ENCODE measurements at places on chromosomes 4 and X.
A peak's percentile ranks its signal among the peaks of the same experiment; 100 is the strongest.

- DNase-seq = no peak
These were observed 27.9 kb downstream of the PPARGC1A start for GRCh38 chr4:23861897-23862296.

DNA sequence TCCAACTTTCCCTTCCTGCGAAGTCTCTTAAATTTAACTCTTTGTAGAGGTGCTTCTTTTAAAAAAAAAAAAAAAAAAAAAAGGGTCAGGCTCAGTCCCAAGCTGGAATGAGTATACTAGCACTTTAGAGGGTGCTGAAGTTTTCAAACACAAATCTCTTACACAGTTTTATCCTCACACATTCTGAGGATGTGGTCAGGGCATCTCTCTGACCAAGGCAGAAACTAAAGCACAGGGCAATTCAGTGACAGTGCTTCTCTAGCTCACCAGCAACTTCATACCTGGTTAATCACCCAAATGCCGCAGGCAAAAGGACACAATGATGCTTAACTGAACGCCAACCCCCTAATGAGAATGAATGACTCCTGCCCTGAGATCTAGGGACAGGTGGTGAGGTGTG is 9.8 kb upstream of the PGM2 start:
- no peak for DNase-seq

GRCh38 chrX:85107407-85107806 is 103.7 kb downstream of the APOOL start:
- DNase-seq = no peak

DNA sequence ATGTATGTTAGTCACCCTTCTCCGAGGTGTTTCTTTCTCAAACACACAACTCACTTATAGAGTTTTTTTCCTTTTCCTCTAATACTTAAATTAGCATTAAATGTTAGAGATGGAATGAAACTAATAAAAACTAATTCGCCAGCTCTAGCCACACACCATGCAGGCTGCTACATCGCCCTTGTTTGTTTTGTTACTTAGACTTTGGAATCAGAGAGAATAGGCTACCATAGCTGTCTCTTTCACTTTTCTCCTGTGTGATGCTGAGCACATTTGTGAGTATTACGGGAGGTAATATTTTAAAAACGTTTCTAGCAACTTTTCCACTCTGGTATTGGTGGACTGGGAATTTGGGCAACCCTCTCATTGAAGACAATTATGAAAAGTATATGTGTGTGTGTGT is 43.5 kb downstream of the ESX1 start:
- no peak for DNase-seq

- peak; percentile 3 for DNase-seq
These were observed 455.4 kb upstream of the ADGRL3 start for GRCh38 chr4:60744767-60745166.

GRCh38 chr4:165440415-165441158 is 61.8 kb downstream of the CPE start:
- DNase-seq = peak; percentile 72

DNA sequence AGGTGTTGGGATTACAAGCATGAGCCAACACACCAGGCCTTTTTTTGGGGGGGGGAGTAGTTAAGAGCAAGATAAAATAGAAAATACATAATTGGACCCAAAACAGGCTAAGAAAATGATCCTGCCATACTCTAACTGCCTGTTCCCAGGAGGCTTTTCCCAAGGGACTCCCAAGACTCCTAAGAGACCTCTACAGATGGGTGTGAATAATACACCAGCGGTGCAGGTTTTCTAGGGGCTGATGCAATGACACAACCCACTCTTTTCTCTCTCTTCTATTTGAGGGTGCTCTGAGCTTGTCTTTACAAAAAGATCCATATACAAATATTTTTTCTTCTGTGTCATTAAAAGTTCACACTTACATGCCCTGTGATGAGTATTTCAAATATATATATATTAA is 116.9 kb downstream of the RASL11B start:
- DNase-seq = peak; percentile 66

- peak; percentile 17 for DNase-seq
These were observed 99.7 kb downstream of the MMRN1 start for GRCh38 chr4:89994176-89994873.

GRCh38 chr4:74946196-74946595 is 13.3 kb downstream of the PARM1 start:
- no peak for DNase-seq

- DNase-seq = no peak
These were observed 63.1 kb downstream of the ACOX3 start for GRCh38 chr4:8377103-8378075.

- no peak for DNase-seq
These were observed 225.5 kb downstream of the PARM1 start for GRCh38 chr4:75158451-75158850.

DNA sequence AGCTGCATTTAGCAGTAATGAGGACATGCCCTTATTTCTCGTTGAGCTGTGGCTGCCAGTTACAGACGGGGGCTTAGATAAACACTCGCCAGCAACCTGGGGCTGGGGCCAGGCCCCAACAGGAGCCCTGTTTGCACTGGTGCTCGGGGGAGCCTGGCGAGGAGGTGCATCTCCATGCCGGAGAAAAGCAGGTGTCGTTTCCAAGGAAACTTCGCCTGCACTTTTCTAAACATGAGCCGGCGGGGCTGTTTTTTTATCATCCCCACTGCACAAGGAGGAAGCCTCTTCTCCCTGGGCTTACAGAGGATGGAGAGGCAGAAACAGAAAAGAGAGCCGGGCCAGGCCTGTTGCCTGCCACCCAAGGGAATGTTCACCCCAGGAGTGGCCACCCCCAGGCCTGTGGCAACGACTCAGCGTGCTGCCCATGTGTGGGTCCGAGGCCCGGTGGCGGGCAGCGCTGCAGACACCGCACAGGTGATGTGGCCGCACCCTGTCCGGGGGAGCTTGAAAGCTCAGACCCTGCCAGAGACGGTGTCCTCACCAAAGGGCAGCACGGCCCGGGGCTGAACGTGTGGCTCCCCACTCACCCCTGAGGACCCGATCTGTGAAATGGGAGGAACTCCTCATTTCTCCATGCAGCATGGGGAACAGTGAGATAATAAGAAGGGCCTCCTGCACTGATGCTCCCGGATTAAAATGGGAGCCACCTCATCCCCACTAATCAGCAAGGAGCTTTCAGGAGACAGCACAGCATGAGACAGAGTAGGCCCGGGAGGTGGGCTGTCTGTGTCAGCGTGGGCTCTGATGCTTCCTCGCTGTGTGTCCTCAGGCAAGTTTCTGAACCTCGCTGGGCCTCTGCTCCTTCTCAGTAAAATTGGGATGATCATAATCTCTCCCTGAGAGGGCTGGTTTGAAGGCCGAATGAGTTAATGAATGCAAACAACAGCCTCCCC is 33.8 kb upstream of the ADRA2C start:
- DNase-seq = no peak

DNA sequence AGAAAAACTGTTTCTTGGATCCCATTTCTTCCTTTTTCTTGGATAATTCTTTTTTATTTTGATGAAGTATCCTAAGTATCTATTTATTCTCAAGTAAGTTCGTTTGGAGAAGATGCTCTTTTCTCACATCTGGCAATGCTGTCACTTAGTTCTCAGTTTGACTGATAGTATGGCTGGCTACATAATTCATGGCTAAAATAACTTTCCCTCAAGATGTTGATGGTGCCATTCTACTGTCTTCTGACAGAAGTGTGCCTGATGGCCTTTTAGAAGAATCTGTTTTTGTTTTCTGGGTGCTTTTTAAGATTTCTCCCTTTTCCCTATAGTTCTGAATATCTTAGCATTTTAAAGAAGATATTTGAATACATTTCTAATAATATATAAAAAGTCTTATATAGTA is 41.6 kb downstream of the EVC2 start:
- no peak for DNase-seq

GRCh38 chr4:107689912-107690587 is 30.0 kb downstream of the PAPSS1 start:
- DNase-seq = no peak

- DNase-seq = peak; percentile 87
These were observed 335.0 kb downstream of the BMPR1B start for GRCh38 chr4:95092766-95093165.

- peak; percentile 34 for DNase-seq
These were observed 460 bp upstream of the GEMIN8 start for GRCh38 chrX:14030174-14030530.

DNA sequence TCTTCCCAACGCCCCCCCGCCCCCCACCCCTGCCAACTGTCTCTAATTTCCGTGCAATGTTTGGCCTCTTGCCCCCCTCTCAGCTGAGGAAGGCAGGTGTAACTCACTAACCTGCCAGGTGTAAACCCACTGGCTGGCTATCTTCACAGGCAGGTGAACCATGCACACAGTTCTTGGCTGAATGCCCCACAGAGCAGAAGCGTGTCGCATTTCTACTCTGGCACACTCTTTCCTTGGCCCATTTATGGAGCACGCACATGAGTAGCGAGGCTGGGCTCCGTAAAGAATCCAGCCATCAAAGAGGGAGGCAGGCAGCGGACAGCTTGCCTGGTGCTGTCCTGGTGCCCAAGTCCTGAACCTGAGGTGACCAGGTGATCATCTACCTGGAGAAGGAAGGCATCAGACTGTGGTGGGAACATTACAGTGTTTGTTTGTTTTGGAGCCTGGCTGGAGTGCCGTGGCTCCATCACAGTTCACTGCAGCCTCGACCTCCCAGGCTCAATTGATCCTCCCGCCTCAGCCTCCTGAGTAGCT is 39.2 kb upstream of the CRMP1 start:
- DNase-seq = peak; percentile 90

DNA sequence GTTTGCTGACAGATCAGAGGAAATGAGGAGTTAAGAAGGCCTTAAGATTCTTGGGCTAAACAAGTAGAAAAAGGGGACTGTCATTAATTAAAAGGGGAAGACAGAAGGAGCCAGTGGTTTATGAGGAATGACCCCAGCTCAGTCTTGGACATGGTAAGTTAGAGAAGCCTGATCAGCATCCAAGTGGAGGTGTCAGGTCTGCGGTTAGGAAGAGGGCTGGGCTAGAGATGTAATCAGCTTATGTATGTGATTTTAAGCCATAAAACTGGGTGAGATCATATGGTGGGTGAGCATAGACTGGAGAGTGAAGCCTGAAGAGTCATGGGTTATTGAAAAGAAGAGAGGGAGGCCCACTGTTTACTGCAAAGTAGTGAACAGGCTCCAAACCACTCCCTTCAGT is 246.1 kb downstream of the NR3C2 start:
- DNase-seq = no peak

GRCh38 chr4:26796081-26796480 is 64.6 kb upstream of the STIM2 start:
- no peak for DNase-seq

DNA sequence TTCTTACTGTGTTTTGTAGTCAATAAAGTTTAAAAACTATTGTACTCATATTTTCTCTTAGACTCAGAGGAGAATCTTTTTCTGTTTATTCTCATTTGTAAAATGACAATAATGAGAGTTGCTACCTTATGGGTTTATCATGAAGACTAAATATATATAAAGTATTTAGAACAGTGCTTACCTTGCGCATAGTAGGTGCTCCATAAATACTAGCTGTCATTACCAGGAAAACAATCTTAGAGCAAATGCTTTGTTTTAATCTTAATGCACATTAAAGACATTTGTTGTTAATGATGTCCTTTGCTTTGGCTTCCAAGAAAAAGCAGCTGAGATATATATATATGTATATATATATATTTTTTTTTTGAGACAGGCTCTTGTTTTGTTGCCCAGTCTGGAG is 44.9 kb downstream of the FIP1L1 start:
- no peak for DNase-seq

- DNase-seq = no peak
These were observed 532.0 kb upstream of the SPANXN1 start for GRCh38 chrX:144715337-144715736.

DNA sequence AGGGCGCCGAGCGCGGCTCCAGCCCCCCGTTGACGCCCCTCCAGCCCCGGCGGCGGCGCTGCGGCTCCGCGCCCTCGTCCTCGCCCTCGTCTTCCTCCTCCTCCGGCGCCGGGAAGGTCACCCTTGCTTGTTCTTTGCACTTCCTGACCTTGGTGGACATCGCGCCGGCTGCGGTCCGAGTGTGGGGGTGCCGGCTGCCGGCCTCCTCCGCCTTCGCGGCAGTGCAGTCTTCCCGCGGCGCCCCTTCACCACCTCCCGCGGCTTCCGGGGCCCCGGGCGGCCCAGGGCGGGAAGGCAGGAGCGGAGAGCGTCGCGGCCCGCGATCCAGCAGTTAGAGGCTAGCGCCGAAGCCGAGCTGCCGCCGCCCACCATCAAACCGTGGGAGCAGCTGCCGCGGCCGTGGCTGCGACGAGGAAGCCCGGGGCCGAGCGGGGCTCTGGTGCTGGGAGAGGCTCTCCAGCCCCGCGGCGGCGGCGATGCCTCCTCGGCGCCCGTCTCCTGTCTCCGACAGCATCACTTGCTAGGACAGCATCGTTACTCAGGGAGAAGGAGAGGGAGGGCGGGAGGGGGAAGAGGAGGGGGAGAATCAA is at the start of gene TRPC3:
Gene TRPC3 (minus strand): TSS at position 540 of the 590 bp plus-strand sequence. CDS start 380 bp downstream, at position 160.
- DNase-seq = peak; percentile 31

DNA sequence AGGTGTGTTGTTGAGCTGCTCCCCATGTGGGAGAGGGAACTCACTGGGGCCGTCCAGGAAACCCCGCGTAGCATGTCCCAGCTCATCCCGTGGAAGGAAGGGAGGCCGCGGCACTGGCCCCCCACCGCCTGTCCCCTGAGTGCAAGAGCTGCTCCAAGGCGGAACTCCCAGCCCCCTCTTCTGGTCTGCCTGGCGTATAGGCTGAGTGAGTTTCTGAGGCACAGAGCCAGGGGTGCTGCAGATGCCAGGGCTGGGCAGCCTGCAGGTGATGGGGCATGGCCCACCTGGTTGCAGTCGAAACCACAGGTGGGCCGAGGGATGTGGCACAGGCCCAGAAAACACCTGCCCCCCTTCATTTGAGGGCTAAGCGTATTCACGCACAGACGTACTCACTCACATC is 49.6 kb downstream of the ABLIM2 start:
- peak; percentile 8 for DNase-seq

DNA sequence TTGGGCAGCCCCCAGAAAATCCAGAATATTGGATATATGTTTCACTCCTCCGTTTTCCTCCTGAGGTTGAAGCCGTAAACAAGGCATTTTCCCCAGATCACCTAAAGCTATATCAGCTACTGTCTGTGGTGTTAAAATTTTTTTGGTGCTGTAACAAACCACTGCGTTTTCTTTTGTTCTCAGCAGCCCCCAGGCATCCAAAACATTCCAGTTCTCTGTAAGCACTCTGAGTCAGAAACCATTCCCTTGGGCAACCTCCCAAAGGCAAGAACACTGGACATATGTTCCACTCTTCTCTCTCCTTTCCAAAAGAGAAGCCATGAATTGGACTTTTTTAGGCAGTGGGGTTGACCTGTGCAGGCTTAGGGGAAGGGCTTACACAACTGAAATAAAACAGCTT is 310.9 kb downstream of the MID1IP1 start:
- DNase-seq = no peak

DNA sequence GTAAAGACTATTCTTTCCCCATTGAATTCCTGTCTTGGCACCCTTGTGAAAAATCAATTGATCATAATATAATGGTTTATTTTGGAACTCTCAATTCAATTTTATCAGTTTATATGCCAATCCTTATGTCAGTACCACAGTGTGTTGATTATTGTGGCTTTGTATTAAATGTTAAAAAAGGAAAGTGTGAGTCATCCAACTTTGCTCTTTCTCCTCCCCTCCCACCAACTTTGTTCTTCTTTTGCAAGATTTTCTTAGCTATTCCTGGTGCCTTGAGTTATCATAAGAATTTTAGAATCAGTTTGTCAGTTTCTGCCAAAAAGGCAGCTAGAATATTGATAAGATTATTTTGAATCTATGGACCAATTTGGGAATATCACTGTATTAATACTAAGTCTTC is 11.2 kb upstream of the RNF175 start:
- no peak for DNase-seq

Data from NCI-H69 (cell line).